ENCODE measurements at places on chromosomes 7 and 10.

DNA sequence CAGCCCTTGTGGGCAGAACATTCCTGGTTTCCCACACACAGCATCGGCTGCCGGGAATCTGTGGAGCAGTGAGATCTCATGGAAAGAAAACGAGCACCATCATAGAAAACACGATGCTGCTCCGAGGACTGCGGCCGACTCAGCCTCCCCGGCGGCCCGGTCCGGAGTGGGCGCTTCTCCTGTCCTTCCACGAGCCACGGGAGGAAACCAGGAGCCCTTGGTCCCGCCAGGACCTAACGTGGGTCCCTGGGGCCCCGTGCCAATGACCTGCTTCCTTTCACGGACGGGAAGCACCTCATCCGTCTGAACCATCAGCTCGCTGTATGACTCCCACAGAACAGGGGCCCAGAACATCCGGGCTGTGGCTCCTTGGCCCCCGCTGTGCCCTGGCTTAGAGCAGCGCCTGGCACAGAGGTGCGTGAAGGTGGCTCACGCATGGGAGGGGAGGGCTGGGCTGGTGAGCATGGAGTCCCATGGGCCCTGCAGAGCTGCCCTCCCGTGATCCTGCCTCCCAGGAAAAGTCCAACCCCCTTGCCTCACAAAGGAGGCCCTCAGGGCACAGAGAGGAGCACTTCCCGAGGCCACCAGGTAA lies 280.5 kb downstream of the MAD1L1 start:
- no peak for DNase-seq

DNA sequence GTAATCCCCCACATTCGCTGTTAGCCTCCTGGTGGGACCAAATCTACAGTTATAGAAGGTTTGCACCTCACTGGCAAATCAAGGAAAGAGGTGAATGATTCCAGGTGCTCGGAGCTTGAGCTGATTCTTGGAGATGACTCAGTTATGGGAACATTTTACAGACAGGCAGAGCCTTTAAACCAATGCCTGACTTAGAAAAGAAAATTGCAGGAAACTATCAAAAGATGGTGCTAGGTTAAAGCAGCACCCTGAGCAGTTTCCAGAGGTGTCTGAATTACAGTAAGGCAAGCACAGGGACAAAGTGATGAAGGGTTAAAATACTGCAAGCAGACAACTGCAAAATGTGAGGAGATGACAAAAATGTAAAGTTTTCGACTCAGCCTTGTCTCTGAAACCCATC lies 2.9 kb downstream of the LRRTM3 start:
- no peak for DNase-seq

DNA sequence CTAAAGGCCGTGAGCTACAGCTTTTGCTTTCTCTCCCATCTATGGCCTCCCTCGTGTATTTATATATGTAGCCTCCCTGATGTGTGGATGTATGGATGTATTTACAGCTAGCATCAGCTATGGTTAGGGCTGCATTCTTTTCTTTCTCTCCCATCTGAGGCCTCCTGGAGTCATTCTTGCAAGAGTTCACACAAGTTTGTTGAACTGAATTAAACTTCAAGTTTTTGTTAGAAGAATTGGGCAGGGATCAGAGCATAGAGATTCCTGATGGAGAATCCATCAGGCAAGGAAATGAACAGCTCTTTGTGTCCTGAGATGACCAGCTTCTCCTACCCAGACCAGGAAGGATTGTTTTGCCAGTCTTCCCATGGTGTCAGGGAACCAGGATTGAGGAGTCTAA lies 60.3 kb downstream of the AHCYL2 start:
- DNase-seq = no peak

DNA sequence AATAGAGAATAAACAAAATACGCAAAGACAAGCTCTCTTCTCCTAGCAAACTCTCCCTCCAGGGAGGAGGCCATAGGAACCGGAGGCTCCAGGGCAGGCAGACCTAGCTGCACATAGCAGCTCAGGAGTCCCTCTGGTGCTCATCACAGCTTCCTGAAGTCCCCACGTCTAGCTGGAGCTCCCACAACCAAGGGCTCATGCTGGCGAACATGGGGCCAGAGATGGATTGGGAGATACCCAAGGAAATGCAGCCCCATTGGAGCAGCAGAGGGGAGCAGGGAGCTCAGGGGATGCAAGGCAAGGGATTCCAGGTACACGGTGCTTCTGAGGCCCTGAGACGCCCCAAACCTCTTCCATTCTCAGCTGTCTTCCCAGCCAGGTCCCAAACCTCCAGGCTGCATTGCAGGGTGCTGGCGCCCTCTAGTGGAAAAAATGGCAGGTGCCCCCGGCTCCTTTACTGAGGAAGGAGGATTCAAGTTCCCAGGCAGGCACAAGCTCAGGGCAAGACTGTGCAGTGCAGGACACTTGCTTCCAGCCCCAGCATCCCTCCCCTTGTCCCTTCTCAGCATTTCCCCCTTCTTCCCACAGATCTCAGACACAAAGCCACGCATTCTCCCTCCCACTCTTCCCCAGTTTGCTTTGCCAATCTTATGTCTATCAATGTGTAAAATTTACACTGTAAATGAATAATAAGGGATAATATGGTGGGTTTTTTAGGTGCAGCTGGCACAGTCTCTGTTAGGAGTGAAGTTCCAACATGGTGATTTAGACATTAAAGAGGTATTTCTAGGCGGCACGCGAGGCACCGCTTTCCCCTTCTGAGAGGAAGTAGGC lies 46.2 kb downstream of the GPAM start:
- DNase-seq = peak; percentile 59

GRCh38 chr10:15540727-15541126 lies 169.6 kb upstream of the FAM171A1 start:
- no peak for DNase-seq

DNA sequence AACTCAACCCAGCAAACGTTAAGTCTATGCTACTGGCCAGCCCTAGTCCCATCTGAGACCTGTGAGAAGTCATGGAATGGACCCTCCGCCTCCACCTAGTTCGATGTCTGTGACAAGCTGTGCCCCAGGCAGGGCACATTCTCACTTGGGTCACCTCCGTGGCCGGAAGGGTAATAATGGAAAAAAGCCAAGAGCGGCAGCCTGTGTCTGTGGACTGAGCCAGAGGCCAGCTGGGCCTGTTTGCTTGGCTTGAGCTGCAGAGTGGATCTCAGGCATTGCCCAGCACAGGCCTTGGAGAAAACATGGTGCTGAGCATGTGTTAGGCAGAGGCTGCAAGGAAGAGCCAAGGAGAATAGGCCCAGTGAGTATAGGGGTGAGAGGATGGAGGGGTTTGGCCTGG lies 97.8 kb downstream of the GALNT17 start:
- DNase-seq = no peak

DNA sequence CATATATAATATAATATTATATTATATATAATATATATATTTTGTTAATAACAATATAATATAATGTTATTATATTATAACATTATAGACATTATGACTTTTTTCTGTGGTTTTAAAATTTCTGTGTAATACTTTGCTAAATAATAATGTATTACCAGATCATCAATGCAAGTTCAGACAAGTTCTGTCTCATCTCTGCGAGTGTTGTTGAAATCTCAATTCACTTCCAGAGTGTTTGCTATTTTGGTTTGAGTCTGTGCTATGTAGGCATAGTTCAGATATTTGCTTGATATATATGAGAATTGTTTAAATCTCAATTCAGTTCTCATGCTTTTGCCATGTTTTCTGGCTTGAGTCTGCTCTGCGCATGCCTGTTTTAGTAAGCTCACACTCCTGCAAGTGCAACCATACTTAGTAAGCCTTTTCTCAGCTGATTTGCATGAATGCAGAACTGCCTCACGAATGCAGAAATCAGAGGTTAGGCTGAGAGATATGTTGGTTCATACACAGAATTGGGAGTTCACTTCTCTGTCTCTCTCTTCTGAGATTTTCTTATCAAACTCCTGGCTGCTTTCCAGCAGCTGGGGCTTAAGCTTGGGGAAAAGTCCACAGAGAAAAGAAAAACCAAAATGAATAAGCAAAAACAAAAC lies 830.2 kb upstream of the SORCS1 start:
- no peak for DNase-seq

DNA sequence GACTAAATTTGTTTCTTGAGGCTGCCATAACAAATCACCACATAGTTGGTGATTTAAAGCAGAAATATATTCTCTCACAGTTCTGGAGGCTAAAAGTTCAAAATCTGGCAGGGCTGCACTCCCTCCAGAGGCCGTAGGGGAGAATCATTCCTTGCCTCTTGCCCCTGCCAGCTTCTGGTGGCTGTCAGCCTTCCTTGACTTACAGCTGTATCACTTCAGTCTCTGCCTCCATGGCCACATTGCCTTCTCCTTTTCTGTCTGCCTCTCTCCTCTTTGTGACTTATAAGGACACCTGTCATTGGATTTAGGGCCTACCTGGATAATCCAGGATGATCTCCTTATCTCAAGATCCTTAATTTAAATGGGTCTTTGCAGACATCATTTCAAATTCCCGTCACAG lies 5.8 kb upstream of the LRRC4 start:
- no peak for DNase-seq

DNA sequence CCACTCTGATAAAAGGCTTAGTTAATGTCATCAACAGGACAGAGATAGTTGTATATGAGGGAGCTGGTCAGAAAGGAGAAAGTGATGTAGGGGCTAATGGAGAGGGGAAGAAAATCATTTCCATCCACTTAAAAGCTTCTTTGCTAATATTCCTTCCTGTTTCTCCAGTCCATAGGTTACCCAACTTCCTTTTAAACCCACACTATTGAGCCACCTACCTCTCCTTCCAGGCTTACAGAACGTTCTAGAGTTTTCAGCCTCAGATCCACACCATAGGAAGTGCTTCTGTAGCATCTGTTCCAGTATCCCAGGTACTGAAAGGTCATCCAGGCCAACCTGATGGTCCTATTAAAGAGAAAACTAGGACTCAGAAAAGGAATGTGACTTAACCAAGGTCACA lies 28.2 kb downstream of the STRIP2 start:
- no peak for DNase-seq

- DNase-seq = no peak
These were observed 378.1 kb downstream of the RPS24 start for GRCh38 chr10:78411716-78412115.

DNA sequence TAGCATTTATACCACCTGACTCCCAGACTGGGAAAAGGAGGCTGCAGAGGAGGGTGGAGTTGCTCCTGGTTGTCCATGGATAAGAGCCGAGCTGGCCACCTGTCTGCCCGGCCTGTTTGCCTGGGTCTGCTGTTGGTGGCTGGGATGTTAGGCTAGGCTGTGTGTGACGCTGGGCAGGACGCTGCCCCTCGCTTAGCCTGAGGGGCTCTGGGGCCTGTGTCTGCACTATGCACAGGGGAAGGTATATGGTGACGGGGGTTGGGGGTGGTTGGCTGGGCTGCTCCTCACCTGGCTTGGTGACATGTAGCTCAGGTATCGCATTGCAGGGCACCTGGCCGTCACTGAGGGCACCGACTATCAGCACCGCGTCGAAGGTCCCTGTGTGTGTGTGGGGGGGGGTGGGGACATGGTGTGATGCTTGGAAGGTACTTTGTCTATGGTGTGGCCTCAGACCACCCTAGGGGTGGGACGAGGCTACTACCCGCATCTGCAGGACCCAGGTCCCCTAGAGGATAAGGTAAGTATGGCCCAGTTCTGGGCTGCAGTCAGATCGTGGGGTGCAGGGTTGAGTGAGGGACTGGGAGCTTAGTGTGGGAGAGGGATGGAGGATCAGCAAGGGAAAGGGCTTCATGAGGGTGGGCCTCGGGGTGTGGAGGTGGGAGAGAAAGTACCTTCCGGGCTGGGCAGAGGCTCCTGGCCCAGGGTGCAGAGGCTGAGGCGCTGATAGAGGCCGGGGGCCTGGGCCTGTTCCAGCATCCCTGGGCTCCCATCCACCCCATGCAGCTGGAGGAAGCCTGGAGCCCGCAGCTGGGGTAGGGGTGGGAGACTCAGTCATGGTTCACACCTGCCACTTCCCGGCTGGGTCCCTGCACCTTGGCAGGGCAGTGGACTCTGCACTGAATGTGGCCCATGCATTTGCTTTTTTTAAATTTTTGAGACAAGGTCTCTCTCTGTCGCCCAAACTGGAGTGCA lies 2.3 kb downstream of the METTL27 start:
- DNase-seq = no peak

GRCh38 chr7:22427104-22427503 lies 70.2 kb upstream of the RAPGEF5 start:
- DNase-seq = no peak

DNA sequence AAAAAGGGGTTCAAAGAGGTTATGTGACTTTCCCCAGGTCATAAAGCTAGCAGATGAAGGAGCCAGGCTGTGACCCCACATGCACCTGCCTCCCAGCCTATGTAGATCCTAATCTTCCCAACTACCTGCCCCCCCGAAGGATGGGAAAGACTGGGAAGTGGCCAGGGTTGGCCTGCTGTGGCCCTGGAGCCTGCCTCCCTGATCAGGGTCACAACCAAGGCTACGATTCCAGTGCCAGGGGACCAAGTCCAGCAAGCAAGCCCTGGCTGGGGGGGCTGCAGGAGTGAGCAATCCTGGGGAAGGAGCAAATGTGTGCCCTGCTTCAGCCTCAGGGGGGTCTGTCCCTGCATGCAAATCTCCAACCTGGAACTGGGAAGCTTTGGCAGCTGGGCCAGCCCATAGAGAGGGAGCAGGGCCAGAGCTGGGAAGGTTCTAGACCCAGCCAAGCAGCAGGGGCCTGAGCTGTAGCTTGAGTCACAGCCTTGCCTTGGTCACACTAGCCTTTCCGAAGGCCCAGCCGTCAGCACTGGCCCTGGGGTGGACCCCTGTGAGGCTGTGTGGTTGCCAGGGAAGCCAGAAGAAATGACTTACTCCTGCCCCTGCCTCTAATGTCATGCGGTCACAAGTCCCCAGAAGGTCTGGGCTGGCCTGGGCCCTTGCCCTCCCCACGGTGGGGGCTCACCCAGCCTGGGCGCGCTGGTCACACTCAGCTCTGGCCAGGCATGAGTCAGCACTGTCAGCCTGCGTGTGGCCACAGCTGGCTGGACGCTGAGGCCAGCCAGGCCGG lies 96.4 kb upstream of the ZMIZ1 start:
- DNase-seq = no peak

- no peak for DNase-seq
These were observed 204.9 kb downstream of the DOCK4 start for GRCh38 chr7:112001091-112001826.

GRCh38 chr7:47271749-47272148 lies 310.2 kb downstream of the TNS3 start:
- DNase-seq = no peak

- no peak for DNase-seq
These were observed 255.2 kb upstream of the POT1 start for GRCh38 chr7:125184801-125185200.

- no peak for DNase-seq
These were observed 558.5 kb upstream of the MGMT start for GRCh38 chr10:128908499-128908898.

DNA sequence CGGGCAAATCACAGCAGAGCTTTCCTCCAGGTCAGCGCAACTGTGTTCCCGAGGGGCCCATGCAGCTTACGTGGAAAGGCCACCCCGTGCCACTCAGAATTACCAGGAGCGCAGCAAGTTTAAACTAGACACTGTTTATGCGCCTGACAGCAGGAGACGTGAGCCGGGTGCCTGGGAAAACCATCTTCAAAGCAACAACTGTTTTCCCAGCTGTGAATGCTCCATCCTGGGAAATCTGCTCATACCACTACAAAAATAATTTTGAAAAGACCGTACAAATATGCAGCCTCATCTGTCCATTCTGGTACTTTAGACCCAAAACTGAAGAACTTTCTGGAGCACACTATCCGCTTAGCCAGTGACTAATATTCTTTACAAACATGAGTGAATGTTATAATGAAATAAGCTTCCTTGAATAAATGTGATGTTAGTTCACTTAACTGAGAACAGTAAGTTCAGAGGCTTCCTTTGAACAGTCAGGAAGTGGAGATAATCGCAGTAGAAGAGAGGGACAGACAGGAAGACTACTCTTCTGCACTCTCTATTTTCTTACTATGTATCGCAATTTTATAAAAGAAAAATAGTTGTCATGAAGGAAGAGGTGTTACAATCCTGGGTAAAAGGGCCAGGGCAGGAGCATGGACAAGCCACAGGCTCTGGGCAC lies 16.7 kb downstream of the GPER1 start:
- DNase-seq = no peak
